ENCODE measurements at places on chromosomes 1 and 21. TPM values are rescaled to one million over a fixed set of nuclear protein-coding genes. Genes with fewer than 3 reads are reported as not detected.

DNA sequence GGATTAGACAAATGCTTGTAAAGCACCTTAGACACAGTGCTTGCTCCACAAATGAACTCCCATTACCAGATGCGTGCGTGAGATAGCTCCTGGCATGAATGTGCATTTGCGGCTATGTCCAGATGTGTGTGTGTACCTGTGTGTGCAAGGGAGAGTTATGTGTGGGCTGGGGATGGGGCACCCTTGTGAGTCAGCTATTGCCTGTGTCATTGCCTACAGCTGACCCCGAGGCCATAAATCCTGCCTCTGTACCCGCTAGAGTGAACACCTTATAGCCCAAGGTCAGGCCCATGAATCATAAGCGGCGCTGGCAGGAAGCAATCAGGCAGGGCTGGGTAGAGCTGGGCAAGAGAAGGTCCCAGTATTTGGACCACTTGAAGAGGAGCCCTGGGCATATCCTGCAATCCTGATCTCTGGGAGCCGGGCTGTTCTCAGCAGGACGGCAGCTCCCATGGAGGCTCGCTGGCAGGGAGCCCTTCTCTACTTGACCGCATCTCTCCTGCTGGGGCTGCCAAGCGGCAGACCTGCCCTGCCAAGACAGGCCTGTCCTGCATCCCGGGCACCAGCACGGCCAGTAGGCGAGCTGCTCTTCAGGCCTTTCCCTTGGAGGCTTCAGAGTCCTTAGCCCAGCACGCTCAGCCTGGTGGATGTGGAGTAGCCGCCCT, 86.4 kb downstream of the TMEM53 start:
- no peak overlapping the region for H3K27ac ChIP-seq
- no peak overlapping the region for H3K4me3 ChIP-seq
- H3K4me1 ChIP-seq, result peaks cover 17% of the 10 kb centered on the region
- peaks cover 9% of the 10 kb centered on the region for H3K27me3 ChIP-seq

Gene RGS13
- total RNA-seq, result not detected

GRCh38 chr1:224897529-224898327, 31.7 kb upstream of the DNAH14 start:
- H3K27me3 ChIP-seq, result no peaks in the 10 kb centered on the region
- H3K36me3 ChIP-seq, result no peaks in the 10 kb centered on the region
- H3K4me1 ChIP-seq, result no peaks in the 10 kb centered on the region
- H3K4me3 ChIP-seq, result no peak overlapping the region
- H3K27ac ChIP-seq, result no peak overlapping the region

GRCh38 chr1:19042675-19043578, 86.5 kb upstream of the IFFO2 start:
- H3K4me1 ChIP-seq, result peaks cover 81% of the 10 kb centered on the region
- DNase-seq, result no peak
- H3K36me3 ChIP-seq, result no peaks in the 10 kb centered on the region
- H3K27me3 ChIP-seq, result no peaks in the 10 kb centered on the region
- no peak overlapping the region for H3K4me3 ChIP-seq
- no peak overlapping the region for H3K27ac ChIP-seq

Gene PM20D1
- not detected for total RNA-seq

GRCh38 chr21:14303731-14304488, 79.0 kb downstream of the HSPA13 start:
- DNase-seq, result no peak
- 0 out of 2 replicates have a peak, but pooled peaks cover 2% of the 10 kb centered on the region for H3K27me3 ChIP-seq
- no peaks in the 10 kb centered on the region for H3K36me3 ChIP-seq
- no peak overlapping the region for H3K4me3 ChIP-seq

Gene OR2T5
- total RNA-seq, result not detected

Gene ZBTB48
- total RNA-seq, result 17.1 TPM

Gene SHE
- total RNA-seq, result not detected

Gene TOR1AIP1
- 23.8 TPM for total RNA-seq

Gene ADAMTSL4
- 3.9 TPM for total RNA-seq

Gene DNASE2B
- not detected for total RNA-seq

Gene MEX3A
- 7.6 TPM for total RNA-seq

Gene IFI44L
- total RNA-seq, result not detected

GRCh38 chr1:219906924-219907771, 21.2 kb downstream of the SLC30A10 start:
- no peak overlapping the region for H3K27ac ChIP-seq
- H3K4me3 ChIP-seq, result no peak overlapping the region
- peak; percentile 2 for DNase-seq
- no peaks in the 10 kb centered on the region for H3K36me3 ChIP-seq
- H3K27me3 ChIP-seq, result no peaks in the 10 kb centered on the region

All from HepG2 (cell line).